ENCODE measurements at places on chromosomes 12 and 14.

DNA sequence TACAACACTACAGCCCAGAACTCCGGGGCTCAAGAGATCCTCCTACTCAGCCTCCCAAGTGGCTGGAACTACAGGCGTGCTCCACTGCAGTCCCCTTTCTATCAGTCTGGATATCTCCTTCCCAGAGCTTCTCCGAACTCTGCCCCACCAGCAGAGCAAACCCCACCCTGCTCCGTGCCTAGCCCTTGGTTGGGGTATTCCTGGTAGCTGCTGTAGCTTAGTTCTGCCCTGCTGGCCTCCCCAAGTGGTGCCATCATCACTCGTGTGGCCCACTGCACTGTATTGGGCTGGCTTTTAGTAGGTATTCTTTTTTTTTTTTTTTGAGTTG, 9.5 kb downstream of the HSP90AA1 start:
- DNase-seq: no peak

- no peak for DNase-seq
Observed at GRCh38 chr14:103057028-103057371, 349 bp downstream of the CDC42BPB start.

- DNase-seq: no peak
Observed at GRCh38 chr12:48671231-48671856, 10.7 kb downstream of the KANSL2 start.

- DNase-seq: no peak
Observed at GRCh38 chr12:34311337-34311736, 289.0 kb downstream of the ALG10 start.

- no peak for DNase-seq
Observed at GRCh38 chr12:29617407-29617803, 119.9 kb upstream of the OVCH1 start.

DNA sequence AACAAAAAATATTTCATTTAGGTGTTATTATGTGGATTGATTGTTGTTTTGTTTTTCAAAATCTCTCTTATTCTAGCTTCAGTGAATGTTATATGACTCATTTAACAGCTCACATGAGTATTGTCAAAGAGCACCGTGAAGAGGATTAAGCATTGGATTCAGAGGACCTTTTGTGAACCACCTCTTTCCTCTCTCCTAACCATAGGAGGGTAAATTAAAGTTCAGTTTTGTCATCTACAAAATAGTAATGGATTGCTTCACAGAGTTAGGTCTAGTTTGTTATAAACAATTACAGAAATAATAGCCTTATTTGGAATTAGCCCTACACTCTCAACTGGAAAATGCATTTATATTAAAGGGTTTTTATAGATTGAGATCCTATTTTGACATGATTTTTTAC, 962 bp upstream of the KERA start:
- DNase-seq: no peak

DNA sequence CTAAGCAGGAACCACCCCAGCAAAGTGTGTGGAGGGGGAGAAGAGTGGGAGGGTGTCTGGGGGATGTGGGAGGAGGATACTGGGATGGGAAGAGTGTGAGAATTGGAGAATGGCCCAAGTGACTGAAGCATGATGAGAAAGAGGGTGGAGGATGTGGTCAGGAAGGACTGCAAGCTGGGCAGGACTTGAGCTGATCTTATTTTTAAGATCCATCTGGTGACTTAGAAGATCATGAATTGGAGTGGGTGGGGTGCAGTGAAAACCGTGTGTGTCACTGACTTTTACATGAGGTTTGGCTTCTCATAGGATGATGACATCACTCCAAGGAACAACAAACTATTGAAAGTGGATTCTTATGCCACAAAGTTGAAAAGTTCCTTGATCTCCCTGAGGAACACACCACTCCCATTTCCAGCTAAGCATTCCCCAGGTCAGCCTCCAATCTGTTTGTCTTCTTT, 287.5 kb downstream of the GALC start:
- no peak for DNase-seq

Measured in SK-N-DZ (cell line).